ENCODE measurements at places on chromosomes 1 and 21.

- no peak for DNase-seq
Measured at GRCh38 chr1:187629075-187629474, 800.3 kb downstream of the PLA2G4A start.

- DNase-seq = no peak
Measured at GRCh38 chr1:31701091-31701736, 2.6 kb downstream of the COL16A1 start.

DNA sequence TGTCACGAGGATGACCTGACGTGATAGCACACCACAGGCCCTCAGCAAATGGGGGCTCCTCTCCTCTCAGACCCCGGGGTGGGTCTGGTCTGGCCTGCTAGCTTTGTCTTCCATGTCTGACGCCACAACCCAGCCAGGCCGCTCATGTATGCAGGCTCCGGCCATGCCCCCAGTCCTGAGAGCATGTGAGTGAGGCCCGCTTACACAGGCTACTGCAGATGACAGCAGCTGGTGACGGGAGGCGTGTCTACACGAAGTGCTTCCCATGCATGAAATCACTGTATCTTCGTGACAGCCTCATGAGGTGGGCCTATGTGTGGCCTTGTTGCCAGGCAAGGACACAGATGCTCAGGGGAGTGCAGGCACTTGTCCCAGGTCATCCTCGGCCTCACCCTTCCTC is 16.4 kb downstream of the WNT4 start:
- no peak for DNase-seq

DNA sequence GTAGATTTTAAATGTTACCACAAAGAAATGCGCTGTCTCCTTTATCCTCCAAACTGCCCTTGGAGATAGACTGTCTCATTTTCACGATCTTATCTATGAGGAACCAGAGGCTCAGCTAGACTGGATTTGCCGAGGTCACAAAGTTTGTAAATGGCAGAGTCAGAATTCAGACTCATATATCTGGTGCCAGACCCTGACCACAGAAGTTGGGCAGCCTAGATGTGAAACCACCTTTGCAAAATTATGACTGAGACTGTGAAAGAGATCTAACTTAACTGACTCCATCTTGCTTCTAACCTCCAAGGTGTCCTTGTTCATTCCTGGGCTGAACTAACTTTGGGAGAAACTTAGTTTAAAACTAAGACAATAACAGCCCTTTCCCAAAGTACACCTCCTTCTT is 14.1 kb downstream of the CNR2 start:
- DNase-seq = no peak

- DNase-seq = no peak
Measured at GRCh38 chr1:82836213-82836972, 1035.7 kb downstream of the ADGRL2 start.

DNA sequence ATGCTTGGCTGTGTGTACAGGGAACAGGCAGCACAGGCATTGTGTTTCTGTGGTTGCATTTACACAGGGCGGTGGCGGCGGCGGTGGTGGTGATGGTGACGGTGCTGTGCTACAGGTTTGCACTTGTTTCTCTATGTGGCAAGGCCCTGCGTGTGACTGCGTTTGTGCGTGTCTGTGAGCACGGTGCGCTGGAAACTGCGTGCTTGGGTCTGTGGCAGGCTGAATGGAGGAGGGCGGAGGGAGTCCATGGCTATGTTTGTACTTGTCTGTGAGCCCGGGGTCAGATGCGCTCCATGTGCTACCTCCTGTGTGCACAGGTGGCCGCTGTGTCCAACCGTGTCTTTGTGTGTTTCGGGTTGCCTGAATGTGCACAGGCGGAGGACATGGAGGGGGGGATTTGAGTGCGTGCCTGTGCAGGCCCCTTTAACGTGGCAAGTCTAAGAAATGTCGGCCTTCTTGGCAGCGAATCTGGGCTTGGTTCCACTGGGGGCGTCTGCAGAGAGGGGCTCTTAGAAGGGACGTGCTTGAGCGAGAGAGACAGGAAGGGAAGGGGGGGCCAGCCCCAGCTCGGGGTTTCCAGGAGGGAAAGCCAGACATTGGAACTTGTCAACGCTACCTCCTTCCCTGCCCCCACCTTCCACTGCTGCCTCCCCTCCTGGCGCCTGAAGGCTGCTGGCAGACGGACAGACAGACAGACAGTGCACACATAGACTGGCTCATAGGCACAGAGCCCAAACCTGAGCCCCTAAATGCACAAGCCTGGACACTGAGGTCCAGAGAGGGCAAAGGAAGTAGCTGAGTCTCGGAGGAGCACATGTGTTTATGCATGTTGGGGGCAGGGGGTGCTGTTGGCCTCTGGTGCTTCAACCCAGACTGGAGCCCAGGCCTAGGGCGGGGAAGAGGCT is 32.7 kb upstream of the WASF2 start:
- no peak for DNase-seq

DNA sequence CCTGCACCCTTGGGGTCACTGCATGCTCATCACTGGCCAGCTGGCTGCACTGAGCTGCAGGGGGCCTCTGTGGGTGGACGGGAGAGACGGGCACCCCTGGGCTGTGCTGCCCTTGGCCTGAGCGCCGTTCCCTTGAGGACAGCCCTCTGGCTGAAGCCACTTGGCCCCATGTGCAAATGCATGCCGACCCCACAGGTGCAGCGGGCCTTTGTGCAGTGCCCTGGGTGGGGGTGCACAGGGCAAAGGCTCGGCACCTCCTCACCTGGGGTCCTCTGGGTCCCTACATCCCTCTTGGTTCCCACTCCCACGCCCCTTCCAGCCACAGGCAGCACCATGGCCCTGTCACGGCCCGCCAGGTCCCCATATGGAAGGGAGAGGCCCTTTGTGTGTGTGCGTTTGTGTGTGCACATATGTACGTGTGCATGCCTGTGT is 41.3 kb downstream of the COQ8A start:
- DNase-seq = no peak

- no peak for DNase-seq
Measured at GRCh38 chr1:156076609-156077429, 5.4 kb downstream of the MEX3A start.
